ENCODE measurements at places on chromosomes 11 and 22. TPM values are rescaled to one million over a fixed set of nuclear protein-coding genes. Genes with fewer than 3 reads are reported as not detected.

GRCh38 chr11:121347813-121348212 is 55.2 kb downstream of the SC5D start:
- DNase-seq, result no peak

GRCh38 chr11:119533921-119534736 is 111.2 kb upstream of the THY1 start:
- peak; percentile 61 for DNase-seq

The SC5D gene
- 20.8 TPM for total RNA-seq

The GTSE1 gene
- total RNA-seq, result 27.6 TPM

DNA sequence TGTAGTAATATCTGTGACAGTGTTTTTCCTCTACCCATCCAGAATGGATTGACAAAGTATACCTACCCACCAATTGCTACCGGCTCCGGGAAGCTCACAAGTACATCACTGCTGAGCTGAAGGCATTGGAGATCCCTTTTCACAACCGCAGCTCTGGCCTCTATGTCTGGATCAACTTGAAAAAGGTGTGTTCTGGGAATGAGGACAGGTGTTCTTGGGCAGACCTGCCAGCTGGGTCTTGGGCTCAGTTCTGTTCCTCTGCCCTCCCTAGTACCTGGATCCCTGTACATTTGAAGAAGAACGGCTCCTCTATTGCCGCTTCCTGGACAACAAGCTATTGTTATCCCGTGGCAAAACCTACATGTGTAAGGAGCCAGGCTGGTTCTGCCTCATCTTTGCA is 7.8 kb upstream of the ACCS start:
- no peak for DNase-seq

Data from Caki2 (cell line).